Uterine smooth muscle cell (primary cell): ENCODE measurements at places on chromosomes 16 and 17. TPM values are rescaled to one million over a fixed set of nuclear protein-coding genes. Genes with fewer than 3 reads are reported as not detected.

KRT40 gene
- total RNA-seq = not detected in 2 replicates

HES7 gene
- total RNA-seq = not detected in 2 replicates

TNP2 gene
- total RNA-seq = not detected in 2 replicates

GAS2L2 gene
- total RNA-seq = under 0.01 TPM in 1 of 2 replicates, not detected in the other

TBC1D3I gene
- total RNA-seq = 0.33 TPM in 1 of 2 replicates, not detected in the other

WNT9B gene
- total RNA-seq = not detected in 2 replicates

ASGR2 gene
- total RNA-seq = not detected in 2 replicates

NPW gene
- total RNA-seq = 0.33 and 0.87 TPM in 2 replicates

KIF18B gene
- total RNA-seq = 1.7 and 8.9 TPM in 2 replicates

SLC35G6 gene
- total RNA-seq = not detected in 2 replicates

SCN4A gene
- total RNA-seq = under 0.01 TPM in 2 replicates

CCL8 gene
- total RNA-seq = not detected in 2 replicates

SNRNP25 gene
- total RNA-seq = 25.6 and 40.9 TPM in 2 replicates

ARHGAP44 gene
- 1.7 and 1.9 TPM in 2 replicates for total RNA-seq

PRDM7 gene
- total RNA-seq = not detected in 2 replicates

FCSK gene
- 11.6 and 14.7 TPM in 2 replicates for total RNA-seq

STX4 gene
- 26.0 and 31.5 TPM in 2 replicates for total RNA-seq

TLCD1 gene
- total RNA-seq = 2.0 and 3.8 TPM in 2 replicates

RNF157 gene
- 0.75 and 0.89 TPM in 2 replicates for total RNA-seq

ITGAX gene
- 1.2 and 3.4 TPM in 2 replicates for total RNA-seq

NGFR gene
- total RNA-seq = 0.11 and 0.12 TPM in 2 replicates

IRX6 gene
- not detected in 2 replicates for total RNA-seq
